NCI-H345 (cell line): ENCODE measurements at places on chromosomes 12 and 14.

DNA sequence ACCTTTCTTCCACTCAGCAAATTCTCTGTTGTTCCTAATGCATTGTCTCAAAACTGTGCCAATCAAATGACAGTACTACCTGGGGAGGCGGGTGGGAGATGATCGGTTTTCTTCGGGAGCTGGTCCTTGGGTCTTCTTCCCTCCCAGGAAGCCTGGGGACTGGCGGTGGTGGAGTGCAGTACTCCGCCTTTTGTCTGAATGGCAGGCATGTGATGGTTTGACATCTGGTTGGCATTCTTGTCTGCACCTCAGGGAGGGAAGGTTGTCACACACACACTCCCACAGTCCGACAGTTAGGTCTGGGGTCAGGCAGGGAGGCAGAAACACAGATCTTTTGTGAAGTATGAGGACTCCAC, 114.8 kb downstream of the SNAPC1 start:
- peak; percentile 65 for DNase-seq

DNA sequence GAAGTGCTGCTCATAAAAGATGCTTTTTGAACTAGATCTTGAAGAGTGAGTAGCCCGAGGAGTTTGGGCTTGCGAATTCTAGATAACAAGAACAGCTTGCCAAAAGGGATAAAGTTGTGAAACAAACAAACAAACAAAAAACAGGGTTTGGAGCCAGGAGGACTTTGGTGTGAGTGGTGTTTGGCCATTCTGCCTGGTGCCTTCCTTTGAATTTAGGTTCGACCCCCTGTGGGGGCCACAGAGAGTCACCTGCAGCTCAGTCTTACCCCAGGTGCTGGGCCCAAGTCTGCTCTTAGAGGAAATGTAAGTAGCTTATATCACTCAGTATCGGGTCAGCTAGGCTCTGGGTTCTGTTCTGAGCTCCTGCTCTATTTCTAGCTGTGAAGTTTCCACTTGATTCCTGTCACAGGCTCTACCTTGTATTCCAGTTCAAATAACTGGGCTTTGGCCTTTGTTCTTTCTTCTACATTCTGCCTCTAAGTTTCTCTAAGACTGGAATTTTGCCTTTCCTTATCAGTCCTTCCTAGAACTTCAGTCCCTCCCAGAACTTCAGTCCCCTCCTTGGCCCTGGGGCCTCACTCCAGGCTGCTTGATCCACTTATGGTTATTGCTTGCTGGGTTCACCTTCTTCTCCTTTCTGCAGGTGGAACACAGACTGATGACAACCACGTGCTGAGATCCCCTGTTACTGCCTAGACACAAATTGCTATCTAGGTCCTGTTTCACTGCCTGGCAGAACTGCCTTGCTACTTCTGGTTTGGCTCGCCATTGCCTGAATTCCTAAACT, 20.5 kb upstream of the DUSP6 start:
- no peak for DNase-seq

DNA sequence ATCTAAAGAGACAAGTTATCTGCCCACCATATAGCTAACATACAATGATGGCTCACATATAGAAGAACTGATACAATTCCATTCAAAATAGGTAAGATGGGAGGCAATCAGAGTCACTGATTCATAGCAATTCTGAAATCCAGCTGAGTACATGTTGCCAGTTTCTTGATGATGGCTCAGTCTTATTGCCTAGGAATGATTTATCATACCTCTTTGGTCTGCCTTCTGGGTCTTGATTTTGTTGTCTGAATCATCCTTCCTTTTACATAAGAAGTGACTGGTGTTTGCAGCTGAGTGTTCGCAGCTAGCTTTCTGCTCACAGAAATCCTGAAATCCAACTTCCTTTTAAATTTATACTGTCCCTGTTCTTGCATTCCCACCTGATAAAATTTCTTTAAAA, 463.2 kb upstream of the MGAT4C start:
- DNase-seq = no peak

DNA sequence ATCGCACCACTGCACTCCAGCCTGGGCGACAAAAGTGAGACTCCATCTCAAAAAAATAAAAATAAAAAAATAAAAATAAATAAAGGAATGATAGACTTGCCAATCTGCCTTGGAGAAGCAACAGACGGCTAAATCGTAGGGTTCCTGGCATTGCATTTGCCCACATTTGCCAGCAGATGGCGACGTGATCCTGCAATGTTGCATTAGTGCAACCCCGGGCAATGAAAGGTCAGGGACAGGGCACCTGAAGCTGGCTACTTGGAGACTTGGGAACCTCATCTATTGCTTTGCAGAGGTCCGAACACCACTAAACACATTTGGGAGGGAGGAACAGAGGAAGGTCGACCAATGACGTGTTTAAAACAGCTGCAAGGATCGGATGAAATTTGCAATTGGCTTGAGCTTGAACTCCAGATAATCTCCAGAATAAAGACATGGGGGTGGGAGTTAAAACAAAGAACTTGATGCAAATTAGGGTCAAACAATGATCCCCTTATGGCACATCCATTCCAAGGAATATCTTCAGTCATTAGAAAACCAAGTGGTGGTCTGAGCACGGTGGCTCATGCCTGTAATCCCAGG, 34.6 kb downstream of the SPRING1 start:
- peak; percentile 63 for DNase-seq

DNA sequence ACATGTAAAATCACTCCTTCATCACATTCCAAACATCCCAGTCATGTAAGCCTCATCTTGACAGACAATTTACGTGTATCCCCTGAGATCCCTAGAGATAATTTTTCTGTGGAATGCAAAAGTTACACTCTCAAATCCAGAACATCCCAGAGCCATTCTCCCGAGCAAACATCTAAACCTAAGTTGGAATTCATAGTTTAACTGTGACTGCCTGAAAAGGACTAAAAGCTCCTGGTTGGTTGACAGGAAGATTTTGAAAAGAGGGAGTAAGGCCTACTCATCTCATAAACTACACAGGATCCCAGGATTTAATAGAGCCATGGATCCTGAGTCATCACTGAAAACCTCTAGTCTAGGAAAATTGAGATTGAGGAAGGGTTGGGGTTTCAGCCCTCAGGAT, 123.6 kb downstream of the SCN8A start:
- DNase-seq = no peak

DNA sequence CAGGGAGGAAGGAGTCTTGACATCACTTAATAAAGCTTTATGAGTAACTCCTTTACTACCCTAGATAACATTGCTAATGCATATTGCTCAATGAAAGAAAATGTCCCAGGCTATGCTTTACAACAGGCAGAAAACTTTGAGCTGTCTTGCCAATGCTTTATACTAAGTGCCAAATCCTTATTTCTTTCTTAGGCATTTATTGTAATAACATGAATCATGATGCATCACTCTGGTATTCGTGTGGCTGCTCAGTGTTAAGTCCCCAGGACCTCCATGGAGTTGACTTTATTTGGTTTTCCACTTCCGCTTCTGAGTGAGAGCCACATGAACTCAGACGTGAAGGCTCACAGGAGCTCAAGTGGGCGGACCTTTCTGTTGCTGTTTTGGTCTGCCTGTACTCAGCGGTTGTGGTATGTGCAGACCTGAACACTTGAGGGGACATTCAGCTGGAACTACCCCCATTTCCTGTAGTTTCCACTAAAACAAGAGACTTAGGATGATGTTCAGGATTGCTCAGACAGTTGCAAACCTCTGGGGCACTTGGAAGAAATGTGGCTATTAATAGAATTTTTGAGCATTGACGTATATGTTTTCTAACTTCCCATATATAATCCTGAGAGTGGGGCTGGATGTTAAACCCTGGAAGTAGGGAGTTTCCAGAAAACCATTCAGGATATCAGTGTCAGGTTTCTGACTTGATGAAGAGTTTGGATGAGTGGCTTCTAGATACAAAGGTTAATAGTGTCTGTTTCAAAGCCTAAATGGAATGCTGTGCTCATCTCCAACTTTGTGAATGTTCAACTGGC, 258.6 kb downstream of the MSRB3 start:
- DNase-seq = no peak

GRCh38 chr14:35403114-35403602, 1.4 kb downstream of the NFKBIA start:
- DNase-seq = no peak

- DNase-seq = no peak
Measured at GRCh38 chr12:79692860-79693577, 2.3 kb upstream of the PAWR start.

GRCh38 chr14:57390806-57391516, 575 bp downstream of the NAA30 start:
- no peak for DNase-seq

DNA sequence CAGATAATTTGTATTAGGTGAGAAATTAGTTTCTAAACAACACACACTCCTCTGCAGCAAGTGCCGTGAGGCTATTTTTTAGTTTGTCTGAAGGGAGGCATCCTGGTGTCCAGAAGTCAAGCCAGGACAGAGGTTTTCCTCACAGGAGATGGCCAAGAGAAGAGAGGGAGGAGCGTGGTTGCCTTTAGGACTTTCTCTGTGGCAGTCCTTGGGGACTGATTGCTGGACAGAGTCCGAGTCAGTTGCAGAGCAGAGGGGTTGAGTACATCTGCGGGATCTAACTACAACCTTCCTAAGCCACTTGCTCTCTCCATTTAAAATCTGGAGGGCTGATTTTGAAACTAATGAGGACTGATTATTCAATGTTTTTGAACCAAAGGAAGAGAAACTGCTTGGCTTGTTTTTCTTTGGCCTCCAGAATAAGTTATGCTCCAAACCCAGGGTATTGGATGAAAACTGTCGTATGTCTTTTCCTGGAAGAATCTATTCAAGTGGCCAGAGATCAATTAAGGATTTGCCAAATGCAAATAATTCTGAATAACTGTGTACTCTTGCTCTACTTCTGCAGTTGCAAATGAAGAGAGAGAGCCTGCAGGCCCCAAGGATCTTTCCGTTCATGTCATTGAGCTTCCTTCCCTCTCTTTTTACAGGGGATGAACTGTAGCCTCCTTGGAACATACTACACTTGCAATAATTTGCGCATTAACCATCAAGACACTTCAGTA, 1.2 kb downstream of the SLCO1C1 start:
- DNase-seq = no peak

- DNase-seq = no peak
Measured at GRCh38 chr12:111732786-111733185, 33.9 kb upstream of the ALDH2 start.
